LoVo (cell line): ENCODE measurements at places on chromosomes 7 and 10.
A peak's percentile ranks its signal among the peaks of the same experiment; 100 is the strongest.

DNA sequence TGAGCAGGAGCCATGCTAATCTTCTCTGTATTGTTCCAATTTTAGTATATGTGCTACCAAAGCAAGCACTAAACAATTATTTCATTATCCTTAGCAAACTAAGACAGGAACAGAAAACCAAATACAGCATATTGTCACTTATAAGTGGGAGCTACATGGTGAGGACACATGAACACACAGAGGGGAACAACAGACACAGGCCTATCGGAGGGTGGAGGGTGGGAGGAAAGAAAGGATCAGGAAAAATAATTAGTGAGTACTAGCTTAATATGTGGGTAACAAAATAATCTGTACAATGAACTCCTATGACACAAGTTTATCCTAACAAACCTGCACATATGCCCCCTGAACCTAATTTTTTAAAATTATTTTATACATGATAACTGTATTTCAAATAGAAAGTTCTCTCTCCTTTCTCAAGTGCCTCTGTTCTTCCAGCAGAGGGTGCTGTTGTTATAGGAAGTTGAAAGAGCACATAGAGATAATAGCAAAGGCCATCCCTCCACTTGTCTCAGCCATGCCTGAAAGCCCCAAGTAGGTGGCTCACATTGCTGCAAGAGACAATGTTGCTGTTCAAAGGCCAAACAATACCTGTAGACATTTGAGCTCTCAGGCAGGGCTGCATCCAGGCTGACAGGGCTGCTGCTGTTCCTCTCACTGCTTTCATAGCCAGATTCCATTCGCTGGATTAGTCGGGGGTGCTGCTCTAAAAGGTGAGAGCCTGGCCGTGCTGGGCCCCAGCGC is 33.4 kb upstream of the PPP3CB start:
- peak; percentile 80 for DNase-seq

DNA sequence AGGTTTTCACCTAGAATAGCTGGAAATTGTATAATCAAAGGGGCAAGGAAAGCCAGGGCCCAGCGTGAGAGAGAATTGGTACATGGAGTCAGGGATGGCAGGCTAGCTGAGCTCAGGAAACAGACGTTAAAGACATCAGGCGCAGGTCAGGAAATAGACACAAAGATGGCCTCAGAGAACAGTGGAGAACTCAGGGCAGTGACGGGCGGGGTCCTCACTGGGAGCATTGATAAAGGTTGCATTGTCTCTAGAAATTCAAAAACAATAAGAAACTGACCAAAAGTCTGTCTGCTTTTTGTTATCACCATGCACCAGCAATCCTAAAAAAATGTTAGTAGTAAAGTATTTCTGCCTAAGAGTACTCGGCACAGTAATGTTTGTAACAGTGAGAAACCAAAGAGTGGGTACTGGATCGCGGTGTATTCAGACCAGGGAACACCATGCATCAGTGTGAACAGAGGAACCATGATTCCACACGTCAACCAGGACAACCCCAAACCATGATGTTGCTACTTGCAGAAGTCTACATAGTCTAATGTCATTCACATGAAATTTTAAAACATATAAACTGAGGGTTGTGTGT is 81.9 kb upstream of the AUTS2 start:
- no peak for DNase-seq

GRCh38 chr7:151946932-151947331 is 9.3 kb upstream of the GALNTL5 start:
- DNase-seq, result no peak

DNA sequence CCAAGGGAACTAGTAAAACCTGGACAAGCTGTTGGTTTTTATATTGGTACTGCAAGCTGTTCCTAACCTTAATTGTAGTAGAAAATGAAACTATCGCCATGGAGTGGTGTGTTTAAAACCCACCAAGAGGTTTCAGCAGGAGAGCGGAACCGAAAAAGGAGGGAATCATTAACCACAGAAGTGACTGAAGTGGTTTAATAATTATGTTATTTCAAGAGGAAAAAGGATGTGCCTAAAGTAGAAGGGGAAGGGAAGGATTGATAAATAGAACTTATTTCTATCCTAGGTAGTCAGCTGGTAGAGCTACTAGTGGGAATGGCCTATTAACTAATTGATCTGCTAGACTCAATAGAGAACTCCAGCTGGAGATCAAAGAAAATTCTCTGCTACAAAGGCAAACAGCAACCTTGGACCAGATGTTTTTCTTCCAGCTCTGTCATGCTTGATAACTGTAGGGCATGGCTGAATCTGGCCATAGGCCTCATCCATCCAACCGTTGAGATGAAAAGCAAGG is 91.8 kb downstream of the BAMBI start:
- no peak for DNase-seq

GRCh38 chr7:127896659-127897058 is 134.6 kb downstream of the LRRC4 start:
- DNase-seq, result no peak

GRCh38 chr10:77943121-77943901 is 16.8 kb upstream of the DLG5 start:
- DNase-seq, result no peak

DNA sequence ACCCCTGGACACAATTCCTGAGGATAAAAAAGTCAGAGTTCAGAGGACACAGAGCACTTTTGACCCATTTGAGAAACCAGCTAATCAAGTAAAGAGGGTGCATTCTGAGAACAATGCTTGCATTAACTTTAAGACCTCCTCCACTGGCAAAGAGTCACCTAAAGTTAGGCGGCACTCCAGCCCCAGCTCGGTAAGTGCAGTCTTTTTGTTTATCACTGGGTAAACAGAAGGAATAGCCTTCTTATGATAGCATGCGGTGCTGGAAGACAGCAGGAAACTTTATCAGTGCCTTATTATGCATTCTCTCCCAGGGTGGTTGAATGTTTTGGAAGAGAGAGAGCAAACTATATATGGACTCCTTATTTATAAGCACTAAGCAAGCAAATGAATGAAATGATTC is 130.5 kb downstream of the CDK14 start:
- peak; percentile 46 for DNase-seq

GRCh38 chr10:119207366-119207666 is at the start of gene GRK5:
TSS of gene GRK5 (plus strand) at chr10:119207571. CDS start at chr10:119207918, 347 bp downstream.
- DNase-seq, result peak; percentile 93

DNA sequence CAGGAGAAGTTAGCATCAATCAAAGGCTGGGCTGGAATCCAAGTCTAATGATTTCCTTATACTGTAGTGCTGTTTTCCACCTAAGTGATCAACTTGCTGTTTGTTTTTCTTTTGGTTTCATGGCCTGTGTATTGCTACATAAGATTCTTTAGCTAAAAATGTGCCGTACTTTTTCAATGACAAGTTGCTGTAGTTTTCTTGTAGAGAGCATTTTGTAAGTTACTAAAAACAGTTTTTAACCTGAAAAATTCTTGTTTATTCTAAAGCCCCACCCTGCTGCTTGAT is 1.3 kb downstream of the HELLS start:
- no peak for DNase-seq

- DNase-seq, result no peak
These were observed 127.8 kb downstream of the RNF216 start for GRCh38 chr7:5653661-5654060.

DNA sequence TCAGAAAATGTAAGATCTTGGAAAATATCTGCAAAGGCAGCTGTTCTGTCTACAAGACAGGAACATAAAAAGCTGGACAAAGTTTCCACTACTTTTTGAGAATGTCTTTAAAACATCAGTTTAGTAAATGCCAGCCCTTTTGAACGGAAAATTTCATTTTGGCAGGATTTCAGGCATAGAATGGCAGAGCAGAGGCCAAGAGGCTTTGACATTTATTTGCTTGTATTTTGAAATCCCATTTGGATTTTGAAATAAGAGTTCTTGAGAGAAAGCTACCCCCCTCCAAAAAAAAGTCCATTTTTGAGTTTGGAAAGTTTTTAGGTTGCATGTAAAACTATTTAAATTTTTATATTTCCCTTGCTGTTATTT is 3.1 kb upstream of the ETV1 start:
- DNase-seq, result no peak

DNA sequence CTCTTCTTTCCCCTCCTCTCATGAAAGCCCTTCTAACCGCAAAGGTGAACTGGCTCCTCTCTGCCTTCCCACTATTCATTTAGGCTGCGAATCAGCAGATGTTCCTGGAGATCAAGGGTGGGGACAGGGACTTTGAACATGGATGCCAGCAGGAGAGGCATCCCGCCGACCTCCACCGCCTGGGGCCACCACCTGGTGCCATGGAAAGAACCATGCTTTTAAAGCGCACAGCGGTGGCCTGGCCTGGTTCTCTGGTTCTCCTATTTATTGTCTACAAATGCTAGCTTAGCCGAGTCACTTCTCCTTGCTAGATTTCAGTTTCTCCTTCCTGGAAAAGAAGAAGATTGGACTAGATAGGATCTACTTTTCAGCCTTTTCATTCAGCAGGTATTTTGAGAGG is 43.2 kb upstream of the KCNMA1 start:
- DNase-seq, result no peak

DNA sequence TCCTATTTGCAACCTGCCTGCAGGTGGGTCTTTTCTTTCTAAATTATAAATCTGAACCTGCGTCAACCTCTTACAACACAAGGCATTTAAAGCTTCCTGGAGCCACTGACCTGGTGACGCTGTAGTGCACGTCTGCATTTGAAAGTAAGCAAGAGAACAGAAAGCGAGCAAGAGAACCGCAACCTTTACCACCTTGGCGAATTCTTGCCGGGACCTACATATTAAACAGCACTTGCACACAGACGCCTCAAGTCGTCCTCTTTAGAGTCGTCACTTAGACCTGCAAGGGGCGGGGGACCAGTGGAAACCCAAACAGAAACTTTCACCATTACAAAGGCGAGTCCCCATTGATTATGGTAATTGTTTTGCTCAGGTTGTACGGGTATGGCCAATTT is 9.5 kb downstream of the GLI3 start:
- no peak for DNase-seq

- no peak for DNase-seq
These were observed 108.5 kb upstream of the IL6 start for GRCh38 chr7:22618528-22618927.

GRCh38 chr10:52950578-52950977 is 178.0 kb upstream of the MBL2 start:
- no peak for DNase-seq

DNA sequence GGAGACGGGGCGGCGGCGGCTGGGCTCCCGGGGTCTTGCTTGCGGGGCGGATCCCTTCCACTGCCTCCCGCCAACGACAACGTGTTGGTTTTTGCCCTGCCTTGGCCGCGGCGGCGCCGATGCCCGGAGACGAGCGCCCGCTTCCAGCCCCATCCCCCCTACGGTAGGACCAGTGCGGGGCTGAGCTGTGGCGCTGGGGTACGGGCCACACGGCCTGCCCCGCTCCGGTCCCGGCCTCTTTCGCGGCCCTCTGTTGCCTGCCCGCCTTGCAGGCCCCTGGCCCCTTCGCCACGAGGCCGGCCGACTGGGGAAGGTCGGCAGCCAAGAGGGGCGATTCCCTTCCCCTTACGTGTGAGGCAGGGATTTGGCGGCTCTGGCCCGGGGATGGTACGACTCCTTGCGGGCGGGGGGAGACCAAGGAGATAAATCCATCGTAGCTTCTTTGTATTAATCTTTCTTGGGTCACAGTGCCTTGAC is 488 bp downstream of the EIF4H start:
- DNase-seq, result peak; percentile 29

DNA sequence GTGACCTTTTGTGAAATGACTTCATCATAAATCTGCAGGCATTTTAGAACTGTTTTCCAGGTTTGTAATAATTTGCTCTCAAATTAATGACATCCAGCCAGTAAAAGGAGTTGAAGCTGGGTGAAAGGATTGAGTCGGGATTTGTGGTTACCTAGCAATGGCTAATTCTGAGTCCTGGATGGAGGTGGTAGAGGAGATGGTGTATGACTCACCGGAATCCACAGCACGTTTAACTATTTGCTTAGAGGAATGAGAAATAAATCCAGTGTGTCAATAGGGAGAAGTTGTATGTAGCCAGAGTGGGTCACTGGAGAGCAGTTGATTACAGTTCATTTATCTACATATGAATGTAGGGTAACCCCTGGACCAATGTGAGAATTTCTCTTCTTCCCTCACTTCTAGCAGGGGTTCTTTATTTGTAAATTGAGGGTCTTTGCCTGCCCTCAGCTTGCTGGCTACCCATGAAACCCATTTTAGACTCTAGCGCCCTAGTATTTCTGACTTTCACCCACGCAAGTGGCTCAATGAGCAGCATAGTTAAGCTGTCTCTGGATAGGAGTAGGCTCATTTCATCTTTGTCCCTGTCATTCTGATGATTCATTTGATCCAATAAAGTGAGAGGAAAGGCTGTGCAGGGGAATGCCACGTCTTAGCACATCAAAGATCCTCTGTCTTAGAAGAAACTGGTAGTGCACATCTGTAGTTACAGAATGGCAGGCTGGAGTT is 547.8 kb downstream of the SORCS3 start:
- DNase-seq, result no peak

DNA sequence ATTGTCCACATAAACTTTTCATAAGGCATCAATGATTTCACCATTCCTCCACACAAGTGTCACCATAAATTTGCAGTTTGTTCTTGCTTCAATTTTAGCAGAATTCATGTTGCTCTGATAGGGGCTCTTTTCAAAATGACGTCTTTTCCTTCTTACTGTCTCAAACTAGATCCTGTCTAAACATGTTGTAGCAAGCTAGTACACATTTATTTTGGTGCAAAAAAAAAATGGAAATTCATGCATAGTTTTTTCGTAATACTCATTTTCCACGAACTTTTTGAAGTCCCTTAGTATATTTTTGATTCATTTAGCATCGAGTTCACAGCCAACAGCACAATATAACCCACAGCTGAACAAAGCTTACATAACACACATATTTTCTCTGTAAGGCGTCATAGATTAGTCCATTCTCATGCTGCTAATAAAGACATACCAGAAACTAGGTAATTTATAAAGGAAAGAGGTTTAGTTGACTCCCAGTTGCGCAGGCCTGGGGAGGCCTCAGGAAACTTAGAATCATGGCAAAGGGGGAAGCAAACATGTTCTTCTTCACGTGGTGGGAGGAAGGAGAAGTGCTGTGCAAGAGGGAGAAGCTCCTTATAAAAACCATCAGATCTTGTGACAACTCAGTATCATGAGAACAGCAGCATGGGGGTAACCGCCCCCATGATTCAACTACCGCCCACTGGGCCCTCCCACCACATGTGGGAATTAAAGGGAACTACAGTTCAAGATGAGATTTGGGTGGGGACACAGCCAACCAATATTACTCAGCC is 301.5 kb downstream of the CCDC3 start:
- DNase-seq, result no peak

- no peak for DNase-seq
These were observed 130.4 kb upstream of the PODXL start for GRCh38 chr7:131686833-131687232.
